ENCODE measurements at places on chromosomes 1 and 21. TPM values are rescaled to one million over a fixed set of nuclear protein-coding genes. Genes with fewer than 3 reads are reported as not detected.

The OR10K1 gene
- total RNA-seq = not detected

- no peak overlapping the region for H3K4me3 ChIP-seq
- H3K27ac ChIP-seq = no peak overlapping the region
- peaks cover 24% of the 10 kb centered on the region for H3K36me3 ChIP-seq
These were observed 43.1 kb downstream of the PTGFRN start for GRCh38 chr1:116952738-116953275.

DNA sequence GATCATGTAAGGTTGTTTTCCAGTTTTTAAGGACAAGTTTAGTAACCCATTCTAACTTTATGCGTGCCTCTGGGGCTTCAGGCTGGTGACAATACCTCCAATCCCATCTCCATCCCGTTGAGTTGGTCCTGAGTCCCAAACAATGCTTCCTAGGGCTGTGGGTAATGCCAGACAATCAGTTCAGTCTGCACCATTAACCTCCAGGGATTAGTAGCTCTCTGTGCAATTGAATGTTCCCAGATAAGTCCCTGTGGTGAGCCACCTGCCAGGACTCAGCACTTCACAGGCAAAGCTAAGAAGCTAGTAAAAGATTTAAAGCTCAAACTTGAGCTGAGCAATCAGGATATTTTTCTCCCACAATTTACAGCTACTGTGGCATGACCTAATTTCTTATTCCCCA, 462.2 kb upstream of the PTBP2 start:
- no peaks in the 10 kb centered on the region for H3K4me1 ChIP-seq
- no peak overlapping the region for H3K27ac ChIP-seq
- no peak overlapping the region for H3K4me3 ChIP-seq
- no peaks in the 10 kb centered on the region for H3K27me3 ChIP-seq
- no peaks in the 10 kb centered on the region for H3K36me3 ChIP-seq

- no peaks in the 10 kb centered on the region for H3K27me3 ChIP-seq
- no peak for DNase-seq
- H3K27ac ChIP-seq = no peak overlapping the region
- H3K4me3 ChIP-seq = no peak overlapping the region
- H3K4me1 ChIP-seq = no peaks in the 10 kb centered on the region
- H3K36me3 ChIP-seq = no peaks in the 10 kb centered on the region
These were observed 113.8 kb downstream of the SYF2 start for GRCh38 chr1:25118546-25118945.

- H3K27ac ChIP-seq = no peak overlapping the region
- no peaks in the 10 kb centered on the region for H3K27me3 ChIP-seq
- H3K4me1 ChIP-seq = no peaks in the 10 kb centered on the region
- H3K4me3 ChIP-seq = no peak overlapping the region
- H3K36me3 ChIP-seq = no peaks in the 10 kb centered on the region
These were observed 231.8 kb upstream of the GREM2 start for GRCh38 chr1:240843798-240844197.

GRCh38 chr21:16789636-16790035, 723.2 kb upstream of the CXADR start:
- no peaks in the 10 kb centered on the region for H3K36me3 ChIP-seq
- H3K27me3 ChIP-seq = no peaks in the 10 kb centered on the region
- H3K4me1 ChIP-seq = no peaks in the 10 kb centered on the region
- H3K27ac ChIP-seq = no peak overlapping the region
- no peak overlapping the region for H3K4me3 ChIP-seq
